ENCODE measurements at places on chromosomes 3 and 15.

DNA sequence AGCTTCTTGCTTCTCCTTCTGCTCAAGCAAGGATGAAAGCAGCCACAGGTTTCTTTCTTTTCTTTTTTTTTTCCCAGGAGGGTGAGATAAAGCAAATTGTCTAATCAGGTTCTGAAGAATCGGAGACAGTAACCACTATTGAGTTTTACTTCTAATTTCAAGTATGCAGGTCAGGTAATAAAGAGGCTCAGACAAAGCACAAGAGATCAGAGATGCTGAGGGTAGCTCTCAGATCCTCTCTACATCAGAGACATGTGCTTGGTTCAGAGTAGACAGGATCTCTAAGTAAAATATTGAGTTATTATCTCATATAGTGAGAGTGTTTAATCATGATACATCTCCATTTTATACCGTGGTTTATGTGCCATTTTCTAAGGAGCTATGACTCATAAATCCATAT lies 168.5 kb downstream of the NFKBIZ start:
- DNase-seq = no peak

DNA sequence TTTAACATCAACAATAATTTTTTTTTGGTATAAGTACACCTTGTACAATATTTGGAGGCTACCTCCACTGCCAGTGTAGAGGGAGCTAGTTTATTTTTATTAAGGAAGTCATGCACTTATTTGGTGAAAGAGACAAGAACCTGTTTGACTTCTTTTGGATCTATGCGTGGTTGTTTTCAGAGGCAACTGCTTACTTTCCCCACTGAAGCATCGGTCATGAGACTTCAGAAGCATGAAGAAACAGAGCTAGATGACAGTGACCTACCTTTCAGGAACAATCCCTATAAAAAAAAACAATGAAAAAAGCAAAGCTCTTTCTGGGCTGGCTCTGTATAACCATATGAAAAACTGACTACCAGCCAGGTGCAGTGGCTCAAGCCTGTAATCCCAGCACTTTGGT lies 20.0 kb upstream of the ZNF148 start:
- no peak for DNase-seq

GRCh38 chr3:373193-373779 lies 176.7 kb downstream of the CHL1 start:
- no peak for DNase-seq

- DNase-seq = no peak
These were observed 61.9 kb downstream of the TM4SF4 start for GRCh38 chr3:149536429-149536828.

- no peak for DNase-seq
These were observed 250.5 kb upstream of the RORA start for GRCh38 chr15:61479613-61480012.

DNA sequence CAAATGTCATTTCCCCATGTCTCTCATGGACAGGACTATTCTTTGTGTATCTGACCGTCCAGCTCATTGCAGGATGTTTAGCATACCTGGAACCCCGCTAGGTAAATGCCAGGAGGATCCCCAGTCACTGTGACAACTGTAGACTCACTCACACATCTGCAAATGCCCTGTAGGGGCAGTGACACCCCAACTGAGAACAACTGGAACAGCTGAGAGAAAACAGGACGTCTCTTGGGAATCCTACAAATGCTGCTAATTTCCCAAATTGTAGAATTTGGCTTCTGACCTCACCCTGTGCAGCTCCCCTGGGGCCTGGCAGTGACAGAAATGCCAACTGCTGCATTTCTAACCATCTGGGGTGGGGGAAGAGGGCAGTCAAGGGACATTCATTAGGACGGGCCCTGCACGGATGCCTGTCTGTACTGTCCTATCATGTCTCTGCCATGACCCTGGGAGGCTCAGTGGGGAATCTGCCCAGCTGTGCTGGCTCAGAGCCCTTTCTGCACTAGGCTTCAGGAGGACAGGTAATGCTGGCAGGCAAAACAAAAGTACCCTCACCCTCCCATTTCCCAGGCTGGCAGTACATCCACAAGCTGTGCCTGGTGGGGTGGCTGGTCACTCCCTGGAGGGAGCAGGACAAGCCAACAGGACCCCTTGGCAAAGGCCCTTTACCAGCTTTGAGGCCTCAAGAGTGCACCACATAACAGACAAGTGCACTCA lies 30.4 kb downstream of the RAB6B start:
- no peak for DNase-seq

DNA sequence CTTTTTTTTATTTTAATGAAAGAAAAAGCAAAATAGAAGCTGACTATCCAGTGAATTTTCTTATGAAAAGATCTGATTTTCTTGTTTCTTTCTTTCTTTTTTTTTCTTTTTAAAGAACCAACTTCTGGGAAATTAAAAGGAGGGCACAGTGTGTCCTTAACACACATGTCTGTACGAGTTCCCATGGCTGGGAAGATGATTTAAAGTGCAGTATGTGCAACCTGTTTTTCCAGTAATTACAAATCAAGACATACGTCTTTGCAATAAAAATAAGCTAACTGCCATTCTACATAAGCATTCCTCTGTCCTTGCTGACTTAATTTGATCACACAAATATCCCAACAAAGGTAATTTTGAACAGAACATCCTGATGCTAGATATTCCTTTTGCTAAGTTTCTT lies 416.1 kb downstream of the ROBO1 start:
- DNase-seq = no peak

DNA sequence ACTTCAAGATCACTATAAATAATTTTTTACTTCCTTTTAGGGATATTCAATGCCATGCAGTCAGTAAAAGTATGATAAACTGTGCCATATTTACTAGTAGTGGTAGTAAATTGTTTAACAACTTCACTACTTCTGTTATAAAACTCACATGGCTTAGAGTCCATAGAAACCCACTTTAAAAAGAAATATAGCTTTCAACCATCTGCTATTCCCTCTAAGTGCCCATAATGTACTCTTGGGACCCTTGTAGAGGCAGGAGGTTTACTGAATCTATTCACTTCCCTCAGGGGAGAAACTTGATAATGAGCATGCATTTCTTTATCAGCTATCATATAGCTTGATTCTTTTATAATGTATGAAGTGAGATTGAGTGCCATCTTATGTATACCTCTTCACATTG lies 1448.4 kb upstream of the ALCAM start:
- DNase-seq = no peak

DNA sequence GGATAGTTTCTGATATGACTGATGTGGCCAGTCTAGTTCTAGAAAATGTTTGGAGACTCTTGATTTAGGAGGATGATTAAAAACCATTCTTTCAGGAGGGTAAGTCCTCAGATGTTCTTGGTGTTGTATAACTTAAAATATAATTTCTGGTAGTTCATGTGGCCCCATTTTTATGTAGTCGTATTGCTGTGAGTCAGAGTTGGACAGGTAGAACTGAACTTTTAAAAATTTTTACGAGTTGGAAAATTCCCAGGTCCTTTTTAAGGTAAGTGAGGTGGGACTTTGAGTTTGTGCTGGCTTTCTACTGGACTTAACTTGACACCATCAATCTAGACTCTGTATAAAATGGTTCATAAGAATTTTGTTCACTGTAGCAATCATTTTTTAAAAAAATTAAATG lies 92.3 kb downstream of the TCF12 start:
- DNase-seq = no peak

DNA sequence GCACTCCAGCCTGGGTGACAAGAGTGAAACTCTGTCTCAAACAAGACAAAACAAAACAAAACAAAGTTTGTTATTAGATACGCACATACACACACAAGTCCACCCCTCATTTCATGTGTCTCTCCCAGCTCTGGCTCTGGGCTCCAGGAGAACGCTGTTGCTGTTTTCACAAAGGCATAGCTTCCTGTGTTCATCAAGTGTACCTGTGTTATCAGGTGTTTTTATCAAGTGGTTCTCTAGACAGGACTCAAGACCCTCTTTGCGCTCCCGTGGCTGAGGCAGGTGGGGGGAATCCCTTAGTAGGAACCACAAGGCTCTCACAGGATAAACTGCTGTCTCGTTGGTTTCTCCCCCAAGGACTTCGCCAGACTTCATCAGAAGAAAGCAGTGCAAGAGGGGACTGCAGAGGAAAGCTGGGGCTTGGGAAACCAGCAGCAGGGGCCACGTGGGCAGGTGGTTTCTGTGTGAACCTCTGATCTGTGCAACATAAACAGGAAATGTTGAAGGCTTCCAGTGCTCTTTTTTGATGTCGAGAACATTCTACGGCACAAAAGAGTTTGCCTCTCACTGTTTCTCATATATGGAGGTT lies 6.9 kb upstream of the PPP1R2 start:
- peak; percentile 46 for DNase-seq

GRCh38 chr3:115148142-115148790 lies 1.2 kb upstream of the ZBTB20 start:
- no peak for DNase-seq

DNA sequence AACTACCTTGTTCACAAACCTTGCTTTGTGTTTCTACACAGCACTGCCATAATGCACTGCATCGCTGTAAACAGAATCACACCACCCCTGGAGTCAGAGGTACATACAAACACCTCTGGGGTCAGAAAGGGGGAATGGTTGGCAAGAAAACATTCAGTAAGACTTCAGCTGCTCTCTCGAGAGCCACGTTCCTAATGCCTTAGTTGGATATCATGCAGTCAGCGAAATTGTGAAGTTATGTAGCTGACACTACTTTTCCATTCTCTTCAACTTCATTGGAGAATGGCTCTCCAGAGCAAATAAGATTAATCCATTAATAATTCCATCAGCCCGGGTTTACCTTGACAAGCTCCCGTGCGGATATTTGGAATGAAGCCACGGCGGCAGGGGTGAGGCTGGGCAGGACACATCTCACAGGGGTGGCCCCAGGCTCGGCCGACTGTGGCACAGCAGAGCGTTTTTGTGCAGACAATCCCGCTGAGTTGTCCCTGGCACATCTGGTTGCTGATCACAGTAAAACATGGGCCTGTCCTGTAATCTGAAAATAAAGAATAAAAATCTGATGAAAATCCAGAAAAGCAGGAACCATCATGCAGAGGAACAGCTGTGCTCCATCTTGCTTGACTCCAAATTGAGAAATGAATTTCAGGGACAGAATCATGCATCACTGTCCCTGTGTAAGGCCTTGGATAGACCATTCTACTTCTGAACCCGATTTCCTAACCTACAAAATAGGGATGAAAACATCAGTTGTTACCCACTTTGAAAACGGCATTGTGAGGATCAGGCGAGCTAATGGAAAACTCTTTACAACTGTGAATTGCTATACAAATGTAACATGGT lies 108.0 kb downstream of the FBN1 start:
- DNase-seq = no peak

GRCh38 chr3:165193366-165194254 lies 2.6 kb downstream of the SLITRK3 start:
- no peak for DNase-seq

GRCh38 chr3:132661101-132661500 lies 972 bp downstream of the UBA5 start:
- no peak for DNase-seq

DNA sequence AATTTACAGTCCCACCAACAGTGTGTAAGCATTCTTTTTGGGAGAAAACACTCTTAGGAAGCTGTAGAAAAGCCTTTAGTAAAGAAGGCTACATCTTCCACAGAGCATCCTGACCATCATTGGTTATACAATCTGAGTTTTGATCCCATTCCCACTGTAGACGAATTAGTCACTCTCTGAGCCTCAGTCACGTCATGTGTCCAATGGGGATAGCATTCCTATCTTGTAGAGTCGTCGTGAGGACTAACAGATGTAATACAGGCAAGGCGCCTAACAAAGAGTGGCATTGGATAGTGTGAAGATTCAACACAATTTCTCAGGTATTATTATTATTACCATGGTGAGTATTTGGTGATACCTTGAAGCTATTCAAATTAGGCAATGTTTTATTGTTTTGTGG lies 44.0 kb upstream of the ALDH1A3 start:
- DNase-seq = no peak

DNA sequence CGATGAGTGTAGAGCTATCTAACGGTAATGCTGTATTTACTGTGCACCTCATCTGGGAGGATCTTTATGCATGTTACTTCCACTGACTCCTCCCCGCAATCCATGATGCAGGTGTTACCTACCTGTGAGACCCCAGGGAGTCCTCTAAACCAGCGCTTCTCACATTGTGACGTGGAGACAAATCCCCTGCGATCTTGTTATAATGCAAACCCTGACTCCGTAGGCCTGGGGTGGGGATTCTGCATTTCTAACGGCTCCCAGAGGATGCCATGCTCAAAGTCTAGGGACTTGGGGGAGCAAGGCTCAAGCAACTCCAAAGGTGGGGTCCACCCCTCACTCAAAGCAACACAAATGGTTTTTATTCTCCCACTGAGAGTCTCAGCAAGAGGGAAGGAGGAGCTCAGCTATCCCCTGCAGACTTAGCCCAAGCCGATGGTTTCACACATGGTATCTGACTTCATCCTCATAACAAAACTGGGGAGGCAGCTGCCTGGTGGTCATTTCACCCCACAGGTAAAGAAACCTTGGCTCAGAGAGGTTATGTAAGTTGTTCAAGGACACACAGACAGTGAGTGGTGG lies 63.6 kb downstream of the PCSK6 start:
- DNase-seq = no peak

DNA sequence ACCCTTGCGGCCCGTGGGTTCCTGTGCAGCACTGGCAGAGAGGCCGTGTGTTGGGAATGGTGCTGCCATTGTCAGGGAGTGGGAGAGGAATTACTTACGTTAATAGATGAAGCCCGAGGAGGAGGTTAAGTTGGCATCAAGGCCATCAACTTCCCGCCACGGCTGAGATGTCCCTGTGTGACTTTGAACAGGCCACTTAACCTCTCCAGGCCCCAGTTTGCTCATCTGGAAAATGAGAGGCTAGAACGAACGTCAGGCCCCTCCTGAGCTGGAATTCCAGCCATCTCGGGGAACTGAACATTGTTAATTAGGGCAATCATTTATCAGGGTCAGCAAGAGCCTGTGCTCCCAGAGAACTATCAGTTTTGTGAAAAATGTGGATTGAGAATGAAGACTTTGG lies 91.4 kb upstream of the MYZAP start:
- DNase-seq = no peak

GRCh38 chr15:79051941-79052731 lies 38.4 kb downstream of the RASGRF1 start:
- DNase-seq = no peak

Data from stimulated activated CD8-positive, alpha-beta memory T cell treated with anti-CD3 and anti-CD28 coated beads, Interleukin-4, amount 100 ng/mL, for 1 hour (primary cell).